ENCODE measurements at places on chromosomes 13 and 19.

DNA sequence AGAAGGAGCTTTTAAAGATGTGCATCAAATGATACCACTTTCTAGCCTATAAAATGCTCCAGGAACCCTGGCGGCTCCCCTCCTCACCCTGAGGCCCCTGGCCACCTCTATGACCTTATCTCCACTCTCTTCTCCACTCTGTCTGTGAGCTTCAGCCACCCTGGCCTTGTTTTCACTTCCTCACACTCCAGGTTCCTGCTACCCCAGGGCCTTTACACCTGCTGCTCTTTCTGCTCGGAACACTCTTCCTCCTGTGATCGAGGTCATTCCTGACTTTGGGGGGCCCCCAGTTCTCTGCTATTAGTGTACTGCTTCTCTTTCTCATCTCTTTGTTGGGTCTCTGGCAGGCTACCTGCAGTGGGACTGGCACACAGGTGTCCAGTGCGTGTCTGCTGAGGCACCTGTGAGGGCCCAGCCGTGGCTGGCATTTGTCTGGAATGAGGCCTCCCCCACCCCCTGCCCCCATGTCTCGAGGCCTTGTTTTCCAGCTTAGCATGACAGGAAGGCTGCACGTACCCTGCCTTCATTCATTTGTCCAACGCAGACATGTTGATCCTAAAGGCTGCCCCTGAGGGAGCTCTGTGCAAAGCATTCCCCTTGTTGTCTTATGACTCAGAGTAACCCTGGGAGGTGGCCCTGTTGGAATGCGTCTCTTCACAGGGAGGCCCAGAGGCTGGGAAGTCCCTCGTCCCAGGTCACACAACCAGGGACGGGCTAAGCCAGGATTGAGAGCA is 2.3 kb downstream of the DDA1 start:
- no peak for DNase-seq

DNA sequence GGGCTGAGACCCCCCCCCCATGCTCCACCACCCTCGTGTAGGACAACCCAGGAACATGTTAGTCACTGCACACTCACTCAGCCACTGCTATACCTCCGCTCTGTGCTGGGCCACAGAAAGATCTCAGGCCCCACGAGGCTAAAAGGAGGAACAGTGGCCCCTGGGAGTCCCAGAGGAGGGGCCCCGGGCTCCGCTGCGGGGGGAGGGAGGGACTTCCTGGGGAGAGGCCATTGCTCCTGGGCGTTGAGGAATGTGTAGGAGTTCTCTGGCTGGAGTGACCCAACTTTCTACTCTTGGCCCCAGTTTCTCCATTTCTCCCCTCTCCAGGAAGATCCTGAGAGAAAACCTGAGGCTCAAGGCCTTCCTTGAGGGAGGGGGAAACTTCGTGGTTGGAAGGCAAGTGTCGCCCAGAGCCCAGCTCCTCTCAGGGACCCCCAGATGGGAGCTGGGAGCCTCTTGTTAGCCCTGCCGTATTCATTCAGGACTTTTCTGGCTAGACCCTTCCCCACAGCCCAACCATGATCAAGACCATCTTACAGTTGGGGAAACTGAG is 13.6 kb downstream of the ONECUT3 start:
- DNase-seq, result no peak

DNA sequence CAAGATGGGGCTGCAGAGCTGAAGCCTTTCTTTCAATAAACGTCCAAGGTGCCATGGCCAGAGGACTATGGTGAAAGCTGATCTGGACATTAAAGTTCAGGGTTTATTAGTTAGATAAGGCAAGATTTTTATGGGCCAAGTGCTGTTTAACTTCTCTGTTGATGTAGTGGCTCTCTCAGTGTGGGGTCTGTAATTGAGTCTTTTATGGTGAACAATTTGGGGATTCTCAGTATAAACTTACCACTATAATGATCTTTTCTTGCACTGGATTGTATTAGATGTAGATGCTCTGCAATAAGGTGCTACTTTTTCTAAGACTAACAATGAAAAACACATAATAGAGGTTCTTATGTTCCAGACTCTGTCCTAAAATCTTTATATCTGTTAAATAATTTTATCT is 190.1 kb upstream of the KLF12 start:
- DNase-seq, result no peak

DNA sequence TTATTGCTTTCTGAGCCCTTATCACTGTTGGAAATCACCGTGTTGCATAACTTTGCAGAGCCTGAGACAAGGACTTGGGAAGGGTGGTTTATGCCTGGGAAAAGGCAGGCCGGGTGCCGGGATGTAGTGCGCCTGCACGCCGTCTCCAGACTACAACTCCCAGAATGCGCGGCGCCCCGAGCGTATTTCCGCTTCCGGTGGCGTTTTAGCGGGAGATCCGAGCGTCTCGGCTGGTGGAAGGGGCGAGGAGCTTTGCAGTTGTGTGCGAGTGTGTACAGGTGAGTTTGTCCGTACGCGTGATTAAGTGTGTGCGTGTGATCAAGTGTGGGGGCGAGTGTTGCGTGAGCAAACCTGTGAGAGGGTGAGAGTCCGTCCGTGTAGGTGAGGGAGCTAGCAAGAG is 75.4 kb downstream of the PEG3 start:
- DNase-seq, result no peak

- DNase-seq, result no peak
Observed at GRCh38 chr19:34995551-34995950, 4.6 kb upstream of the GRAMD1A start.

DNA sequence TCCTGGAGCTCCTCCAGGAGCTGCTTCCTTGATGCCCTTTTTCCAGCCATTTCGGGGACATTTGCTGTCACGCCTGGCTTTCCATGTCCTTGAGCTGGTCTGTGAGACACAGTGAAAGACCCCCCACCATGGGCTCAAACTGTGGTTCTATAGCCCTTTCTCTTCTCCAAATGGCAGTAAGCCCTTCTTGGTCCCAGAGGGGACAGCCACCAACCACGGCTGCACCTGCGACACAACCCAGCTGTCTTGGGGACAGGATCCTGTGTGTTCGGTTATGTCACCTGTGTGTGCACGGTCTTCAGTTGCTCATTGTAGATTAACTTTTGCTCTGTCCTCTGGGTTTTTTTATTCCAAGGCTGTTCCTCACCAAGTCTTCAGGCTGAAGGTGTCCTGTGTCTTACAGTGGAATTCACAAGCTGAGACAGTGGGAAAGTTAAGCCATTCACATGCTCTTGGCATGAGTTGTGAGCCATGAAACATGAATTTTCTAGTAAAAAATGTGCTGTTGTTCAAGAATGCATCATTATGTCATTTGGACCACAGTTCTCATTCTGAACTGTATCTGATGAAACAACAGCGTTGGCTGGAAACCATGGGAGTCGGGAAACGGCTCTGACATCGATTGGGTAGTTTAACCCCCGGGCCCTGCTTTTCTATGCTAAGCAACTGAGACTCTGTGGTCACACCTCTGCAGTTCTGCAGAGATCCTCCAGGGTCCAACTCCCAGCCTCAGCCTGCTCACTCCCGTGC is 129.5 kb upstream of the MCF2L start:
- DNase-seq, result no peak

- DNase-seq, result no peak
Observed at GRCh38 chr13:50203256-50203941, 188.2 kb downstream of the KCNRG start.

DNA sequence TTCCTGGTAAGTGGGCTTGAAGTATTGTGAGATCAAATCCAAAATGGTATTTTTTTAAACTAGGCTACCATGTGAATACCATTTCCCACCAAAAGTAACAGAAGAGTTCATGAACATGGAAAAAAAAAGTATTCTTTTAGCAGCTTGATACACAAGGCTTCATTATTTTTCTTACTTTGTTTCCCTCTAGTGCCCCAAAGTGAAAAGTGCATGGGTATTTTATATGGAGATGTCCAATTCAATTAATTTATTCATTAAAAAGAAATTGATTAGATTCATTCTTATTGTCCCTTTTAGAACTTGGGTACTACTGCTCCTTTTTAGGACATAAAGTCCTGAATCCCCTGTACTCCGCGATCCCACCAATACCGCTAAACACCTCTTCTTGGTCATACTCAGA is 28.6 kb upstream of the SCEL start:
- no peak for DNase-seq

DNA sequence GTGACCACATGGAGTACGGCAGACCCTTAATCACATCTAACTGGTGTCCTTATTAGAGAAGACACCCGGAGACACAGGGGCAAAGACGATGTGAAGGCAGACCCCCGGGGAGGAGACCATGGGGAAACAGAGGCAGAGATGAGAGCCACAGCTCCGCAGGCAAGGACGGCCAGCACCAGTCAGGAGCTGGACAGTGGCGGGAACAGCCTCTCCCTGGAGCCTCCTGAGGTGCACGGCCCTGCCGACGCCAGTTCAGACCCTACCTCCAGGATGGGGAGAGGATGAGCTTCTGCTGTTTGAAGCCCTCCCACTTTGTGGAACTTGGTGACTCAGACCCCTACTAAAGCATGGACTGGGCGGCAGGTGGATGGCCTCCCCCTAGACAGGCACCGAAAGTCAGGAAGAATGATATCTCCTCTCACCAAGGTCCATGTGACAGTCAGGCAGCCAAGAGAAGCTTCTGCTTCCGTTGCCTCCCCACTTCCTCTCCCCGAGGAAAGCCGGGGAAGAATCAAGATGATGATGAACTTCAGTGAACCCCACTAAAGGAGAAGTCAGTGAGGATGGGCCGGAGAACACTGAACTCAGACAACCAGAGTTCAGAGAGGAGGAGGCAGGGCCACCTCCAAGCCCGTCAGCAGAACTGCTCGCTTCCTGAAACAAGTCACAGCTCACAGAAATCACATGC is 25.4 kb downstream of the RAB20 start:
- DNase-seq, result peak; percentile 78

- no peak for DNase-seq
Observed at GRCh38 chr19:47582320-47582909, 9.5 kb upstream of the ZNF541 start.

DNA sequence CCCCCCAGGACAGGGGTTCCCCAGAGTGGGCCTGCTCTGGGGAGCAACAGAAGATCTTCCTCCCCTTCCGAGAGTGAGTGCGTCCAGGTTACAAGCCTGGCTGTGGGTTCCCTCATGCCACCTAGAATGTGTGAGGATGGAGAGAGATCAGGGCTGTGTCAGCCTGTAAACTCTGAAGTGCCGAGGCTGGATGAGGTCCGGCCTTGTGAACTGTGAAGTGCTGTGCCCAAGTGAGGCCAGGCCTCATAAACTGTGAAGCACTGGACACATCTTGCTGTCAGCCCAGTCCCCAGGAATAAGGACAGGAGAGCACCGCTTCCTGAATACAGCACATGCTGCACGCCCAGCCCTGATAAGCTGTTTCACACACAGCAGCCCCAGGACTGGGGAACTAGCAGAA is 7.6 kb downstream of the KCNN1 start:
- no peak for DNase-seq

GRCh38 chr13:48037346-48038173 is at the start of gene NUDT15:
Gene NUDT15 (plus strand): TSS chr13:48037726. CDS start chr13:48037747, 21 bp downstream.
- peak; percentile 93 for DNase-seq

DNA sequence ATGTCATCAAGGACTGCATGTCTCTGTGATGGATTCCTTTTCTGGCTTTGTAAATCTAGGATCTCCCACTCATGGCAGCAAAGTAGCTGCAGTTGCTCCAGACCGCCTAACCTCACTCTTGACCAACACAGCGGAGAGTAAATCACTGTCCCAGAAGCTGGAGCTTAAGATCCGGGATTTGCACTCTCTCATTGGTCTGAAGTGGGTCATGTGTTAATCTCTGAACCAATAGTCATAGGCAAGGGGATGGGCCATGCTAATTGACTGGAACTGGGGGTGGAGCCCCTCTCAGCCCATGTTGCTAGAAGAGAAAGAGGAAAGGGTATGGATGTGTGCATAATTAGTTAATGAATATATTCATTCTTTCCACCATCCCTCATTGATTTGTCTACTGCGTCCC is 34.0 kb downstream of the VAV1 start:
- no peak for DNase-seq

- peak; percentile 76 for DNase-seq
Observed at GRCh38 chr13:20902438-20903163, at the start of gene XPO4. Gene XPO4 (minus strand): TSS chr13:20902746. CDS start chr13:20902738, 8 bp downstream.

- no peak for DNase-seq
Observed at GRCh38 chr13:55516610-55517009, 1624.1 kb upstream of the PRR20A start.

DNA sequence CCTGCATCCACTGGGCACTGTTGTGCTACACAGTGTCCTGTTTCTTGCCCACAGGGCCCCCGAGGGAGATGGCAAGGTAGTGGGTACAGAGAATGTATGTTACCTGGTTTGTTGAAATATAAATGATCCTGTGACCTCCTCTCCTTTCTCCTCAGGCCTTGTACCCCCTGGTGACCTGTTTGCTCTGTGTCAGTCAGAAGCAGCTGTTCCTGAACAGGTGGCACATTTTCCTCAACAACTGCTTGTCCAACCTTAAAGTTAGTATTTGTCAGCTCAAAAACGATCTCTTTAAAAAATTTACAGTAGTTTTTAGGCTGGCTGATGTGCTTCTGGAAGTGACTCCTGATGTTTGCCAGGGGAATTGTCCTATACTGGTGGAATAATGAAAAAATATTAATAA is 105.1 kb downstream of the FRY start:
- DNase-seq, result no peak

DNA sequence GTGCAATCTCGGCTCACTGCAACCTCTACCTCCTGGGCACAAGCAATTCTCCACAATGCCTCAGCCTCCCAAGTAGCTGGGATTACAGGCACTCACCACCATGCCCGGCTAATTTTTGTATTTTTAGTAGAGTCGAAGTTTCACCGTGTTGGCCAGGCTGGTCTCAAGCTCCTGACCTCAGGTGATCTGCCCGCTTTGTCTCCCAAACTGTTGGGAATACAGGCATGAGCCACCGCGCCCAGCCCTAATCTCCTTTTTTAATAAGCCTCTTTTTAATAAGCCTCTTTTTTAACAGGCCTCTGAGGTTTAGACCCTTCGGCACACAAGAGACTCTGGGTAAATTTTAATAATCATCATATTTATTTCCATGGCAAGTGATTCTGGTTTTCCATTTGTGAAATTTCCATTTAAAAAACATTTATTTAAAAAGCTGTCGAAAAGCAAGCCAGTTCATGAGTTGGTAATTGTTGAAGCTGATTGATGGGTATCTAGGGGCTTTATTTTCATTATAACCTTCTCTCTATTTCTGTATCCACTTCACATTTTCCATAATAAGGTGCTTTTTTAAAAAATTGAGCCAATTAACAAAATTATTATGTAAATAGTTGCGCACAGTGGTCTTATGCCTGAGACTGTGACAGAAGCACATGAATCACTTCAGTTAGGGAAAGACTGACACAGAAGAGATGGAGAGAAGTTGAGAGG is 11.8 kb downstream of the POU2F2 start:
- no peak for DNase-seq

- peak; percentile 88 for DNase-seq
Observed at GRCh38 chr19:20237773-20238623, 71.0 kb downstream of the ZNF486 start.

DNA sequence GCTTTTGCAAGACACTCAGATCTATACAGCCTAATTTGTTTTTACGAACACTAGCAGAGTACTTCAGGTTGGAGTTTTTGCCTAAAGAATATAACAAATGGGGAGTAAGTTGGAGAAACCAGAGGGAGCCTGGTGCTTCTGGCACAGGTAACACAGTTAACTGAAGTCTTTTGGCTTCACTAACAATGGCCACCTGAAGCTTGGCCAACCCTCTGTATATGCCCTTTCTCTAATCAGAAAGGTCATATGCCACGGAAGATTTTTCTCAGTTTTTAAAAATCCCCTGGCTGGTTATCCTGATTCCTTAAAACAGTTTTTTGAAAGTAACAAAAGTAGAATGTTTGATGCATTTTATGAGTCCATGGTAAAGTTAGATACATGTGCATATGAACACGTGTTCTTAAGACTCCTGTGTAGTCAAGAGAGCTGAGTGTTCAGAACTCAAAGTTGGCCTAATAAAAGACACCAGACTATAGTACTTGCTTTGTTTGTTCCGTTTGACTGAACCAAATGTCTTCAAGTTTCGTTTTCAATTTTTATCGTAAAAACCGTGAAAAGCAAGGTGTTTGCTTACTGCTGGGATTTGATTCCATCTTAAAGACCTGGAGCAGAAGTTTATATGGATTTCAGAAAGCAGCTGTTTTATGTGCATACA is 137.5 kb downstream of the KCNRG start:
- DNase-seq, result no peak

Data from CD4-positive, alpha-beta T cell treated with Interferon gamma for 1 hour (primary cell).